ENCODE measurements at places on chromosomes 4 and X.

- no peak for DNase-seq
These were observed 90.6 kb downstream of the LRP2BP start for GRCh38 chr4:185304944-185305690.

GRCh38 chrX:139196890-139197289, 333.6 kb upstream of the F9 start:
- DNase-seq = no peak

DNA sequence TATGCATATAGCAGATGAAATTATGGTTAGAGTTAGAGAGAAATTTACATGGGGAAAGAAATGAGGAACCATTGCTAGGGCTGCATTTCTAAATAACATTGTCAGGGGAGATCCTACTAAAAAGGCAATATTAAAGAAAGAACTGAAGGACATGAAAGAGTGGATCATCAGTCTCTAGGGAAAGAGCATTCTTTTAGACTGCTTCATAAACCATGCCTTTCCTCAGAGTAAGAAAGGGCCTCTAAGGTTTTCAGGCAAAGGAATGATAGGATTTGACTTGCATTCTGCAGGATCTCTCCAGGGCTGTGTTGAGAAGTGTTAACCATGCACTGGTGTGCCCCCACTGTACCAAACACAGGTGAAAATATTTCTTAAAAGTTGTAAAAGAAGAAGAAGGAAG, 385.4 kb upstream of the MAD2L1 start:
- no peak for DNase-seq

GRCh38 chr4:148442832-148443511, 758 bp upstream of the NR3C2 start:
- DNase-seq = peak; percentile 42

DNA sequence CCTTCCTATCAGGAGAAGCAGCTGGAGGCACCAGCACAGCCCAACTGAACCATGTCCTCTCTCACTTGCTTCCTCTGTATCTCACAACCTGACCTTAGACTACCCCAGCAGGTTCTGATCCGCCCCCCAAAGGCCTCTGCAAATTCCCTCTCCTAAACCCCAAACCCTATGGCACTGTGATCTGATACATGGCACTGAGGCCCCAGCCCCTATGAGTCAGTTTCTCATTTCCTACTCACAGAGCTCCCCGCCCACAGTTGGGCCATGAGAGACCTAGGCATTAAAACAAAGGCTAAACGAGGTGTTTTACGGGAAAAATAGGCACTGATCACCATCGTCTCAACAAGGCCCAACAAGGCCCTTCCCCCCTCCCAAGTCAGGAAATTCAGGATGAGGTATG, 19.1 kb downstream of the SASH3 start:
- DNase-seq = no peak

- DNase-seq = no peak
These were observed 350.1 kb downstream of the AR start for GRCh38 chrX:67893931-67894330.

DNA sequence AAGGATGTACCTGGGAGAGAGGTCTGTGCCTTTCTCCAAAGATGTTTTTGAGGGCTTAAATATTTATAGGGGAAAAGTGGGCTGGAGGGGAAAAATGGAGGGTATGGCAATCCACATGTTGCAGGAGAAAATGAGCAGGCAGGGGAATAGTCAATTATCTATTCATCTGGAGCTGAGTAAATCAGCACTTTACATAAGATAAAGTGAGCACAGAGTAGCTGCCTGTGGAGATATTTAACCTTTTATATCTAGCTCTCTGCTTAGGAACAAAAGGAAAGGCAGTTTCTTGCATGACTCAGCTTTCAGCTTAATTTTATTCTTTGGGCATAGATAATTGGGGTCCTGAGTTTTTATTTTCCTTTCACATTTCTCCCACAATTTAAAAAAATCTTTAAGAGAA, 93.6 kb upstream of the NPY2R start:
- DNase-seq = no peak

DNA sequence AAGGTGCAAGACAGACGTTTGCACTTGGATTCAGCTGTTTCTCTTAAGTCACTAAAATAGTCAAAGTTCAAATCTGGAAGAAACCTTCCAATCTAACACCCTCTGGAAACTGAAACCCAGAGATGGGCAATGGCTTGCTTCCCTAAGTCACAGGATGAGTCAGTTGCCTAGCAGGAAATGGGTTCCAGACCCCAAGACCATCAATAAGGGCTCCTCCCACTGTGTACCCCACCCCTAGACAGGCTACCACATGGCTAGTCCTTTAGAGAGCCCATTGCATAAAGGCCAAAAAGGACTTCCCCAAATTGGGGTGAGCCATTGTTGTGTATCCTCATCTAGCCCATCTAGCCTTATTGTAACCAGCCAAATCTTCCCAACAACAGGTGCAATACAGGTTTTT, 216.2 kb downstream of the HS6ST2 start:
- DNase-seq = no peak

GRCh38 chr4:114251020-114251419, 271.6 kb upstream of the ARSJ start:
- no peak for DNase-seq

- no peak for DNase-seq
These were observed 82.4 kb downstream of the MTNR1A start for GRCh38 chr4:186472948-186473347.

- DNase-seq = no peak
These were observed 98.5 kb upstream of the ETNPPL start for GRCh38 chr4:108861334-108861733.

DNA sequence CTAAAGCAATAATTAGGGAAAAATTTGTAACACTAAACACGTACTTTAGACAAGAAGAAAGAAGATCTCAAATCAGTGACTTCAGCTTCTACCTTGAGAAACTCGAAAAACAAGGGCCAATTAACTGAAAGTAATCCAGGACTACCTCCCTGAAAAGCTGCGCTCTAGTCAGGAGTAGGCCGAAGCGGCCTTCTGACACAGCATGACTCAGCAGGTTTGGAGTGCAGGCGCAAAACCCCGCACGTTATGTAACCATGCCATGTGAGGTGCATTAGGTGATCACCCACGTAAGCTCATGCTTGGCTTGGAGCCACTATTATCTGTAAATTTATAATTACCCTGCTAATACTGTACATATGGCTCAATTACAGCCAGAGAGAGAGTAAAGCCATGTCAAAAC, 52.8 kb upstream of the CCDC149 start:
- no peak for DNase-seq

Measured in uterus (tissue), 4 donors.